ENCODE measurements at places on chromosomes 2 and 18.
A peak's percentile ranks its signal among the peaks of the same experiment; 100 is the strongest.

- DNase-seq = no peak
Observed at GRCh38 chr18:61681065-61681464, 211.7 kb downstream of the RNF152 start.

GRCh38 chr2:202060218-202060617, 12.8 kb upstream of the KIAA2012 start:
- DNase-seq = no peak

GRCh38 chr2:203756161-203756560, 49.7 kb downstream of the CD28 start:
- DNase-seq = no peak

- DNase-seq = no peak
Observed at GRCh38 chr18:46867367-46868143, 49.8 kb downstream of the PIAS2 start.

DNA sequence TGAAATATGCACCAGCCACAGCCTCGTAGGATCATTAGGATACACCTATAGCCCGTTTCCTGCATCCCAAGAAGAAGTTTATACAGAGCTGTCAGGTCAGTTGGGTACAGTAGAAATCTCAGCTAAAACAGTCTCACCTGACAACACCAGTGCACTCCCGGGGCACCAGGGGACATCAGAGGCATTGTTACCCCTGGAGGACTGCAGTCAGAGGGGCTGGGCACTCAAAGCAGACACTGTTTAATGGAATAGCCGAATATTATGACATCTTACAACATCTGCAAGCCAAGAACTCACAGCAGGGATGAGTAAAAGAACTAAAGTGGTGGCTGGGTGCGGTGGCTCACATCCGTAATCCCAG, 93.0 kb upstream of the ID2 start:
- DNase-seq = no peak

GRCh38 chr2:59249441-59250306, 1008.5 kb upstream of the FANCL start:
- no peak for DNase-seq

DNA sequence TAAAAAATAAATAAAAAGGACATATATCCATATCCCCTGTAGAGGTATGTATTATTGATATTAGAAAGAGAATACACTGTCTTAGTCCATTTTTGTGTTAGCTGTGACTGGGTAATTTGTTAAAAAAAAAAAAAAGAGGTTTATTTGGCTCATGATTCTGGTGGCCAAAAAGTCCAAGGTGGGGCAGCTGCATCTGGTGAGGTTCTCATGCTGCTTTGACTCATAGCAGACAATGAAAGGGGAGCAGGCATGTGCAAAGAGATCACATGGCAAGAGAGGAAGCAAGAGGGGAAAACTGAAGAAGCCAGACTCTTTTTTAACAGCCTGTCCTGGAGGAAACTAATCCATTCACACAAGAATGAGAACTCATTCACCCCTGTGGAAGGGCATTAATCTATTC, 101.6 kb upstream of the MAP4K3 start:
- no peak for DNase-seq

- DNase-seq = no peak
Observed at GRCh38 chr2:3060049-3060448, 317.6 kb downstream of the EIPR1 start.

GRCh38 chr2:32189011-32189410, 23.3 kb downstream of the SLC30A6 start:
- DNase-seq = no peak

GRCh38 chr2:238691596-238692491, 156.0 kb upstream of the TWIST2 start:
- no peak for DNase-seq

GRCh38 chr2:239744706-239745340, 280.3 kb downstream of the NDUFA10 start:
- DNase-seq = no peak

- DNase-seq = no peak
Observed at GRCh38 chr2:219213486-219214071, 5.2 kb downstream of the ABCB6 start.

DNA sequence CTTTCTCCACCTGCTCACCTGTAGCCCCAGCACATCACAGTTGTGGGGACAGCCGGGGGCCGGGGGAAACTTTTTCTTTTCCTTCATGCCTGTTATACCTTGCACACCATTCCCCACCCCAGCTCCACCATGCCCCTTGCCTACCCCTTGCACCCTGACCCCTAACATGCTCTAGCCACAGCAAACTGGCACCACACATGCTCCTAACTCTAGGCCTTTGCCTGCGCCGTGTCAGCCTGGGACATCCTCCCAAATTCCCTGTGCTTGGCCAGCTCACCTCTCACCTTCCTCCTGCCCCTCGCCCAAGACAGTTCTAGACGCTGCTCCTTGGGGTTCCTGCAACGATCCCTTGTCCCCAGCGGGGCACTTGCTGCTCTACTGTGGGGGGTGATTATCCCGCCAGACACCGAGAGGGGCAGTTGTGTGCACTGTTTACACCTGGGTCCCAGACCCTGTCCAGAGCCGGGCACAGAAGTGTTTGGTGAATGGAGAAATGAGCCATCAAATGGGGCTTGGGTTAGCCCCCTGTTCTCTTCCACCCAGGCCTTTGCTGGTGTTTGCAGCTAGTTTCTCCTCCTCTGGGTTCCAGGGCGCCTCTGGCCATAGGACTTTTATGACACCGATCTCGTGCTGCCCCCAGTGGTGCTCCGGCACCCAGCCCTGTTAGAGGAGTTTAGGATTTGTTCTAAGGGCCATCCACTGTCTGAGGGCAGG, 129.8 kb downstream of the CTIF start:
- no peak for DNase-seq

GRCh38 chr2:75042823-75043222, 84.4 kb downstream of the POLE4 start:
- no peak for DNase-seq

- DNase-seq = no peak
Observed at GRCh38 chr2:15311201-15311907, 249.8 kb downstream of the NBAS start.

GRCh38 chr2:237291138-237291792, 122.7 kb downstream of the COL6A3 start:
- peak; percentile 98 for DNase-seq

- DNase-seq = no peak
Observed at GRCh38 chr2:57878866-57879210, 167.8 kb upstream of the VRK2 start.

- no peak for DNase-seq
Observed at GRCh38 chr2:225693259-225693658, 293.7 kb downstream of the NYAP2 start.

DNA sequence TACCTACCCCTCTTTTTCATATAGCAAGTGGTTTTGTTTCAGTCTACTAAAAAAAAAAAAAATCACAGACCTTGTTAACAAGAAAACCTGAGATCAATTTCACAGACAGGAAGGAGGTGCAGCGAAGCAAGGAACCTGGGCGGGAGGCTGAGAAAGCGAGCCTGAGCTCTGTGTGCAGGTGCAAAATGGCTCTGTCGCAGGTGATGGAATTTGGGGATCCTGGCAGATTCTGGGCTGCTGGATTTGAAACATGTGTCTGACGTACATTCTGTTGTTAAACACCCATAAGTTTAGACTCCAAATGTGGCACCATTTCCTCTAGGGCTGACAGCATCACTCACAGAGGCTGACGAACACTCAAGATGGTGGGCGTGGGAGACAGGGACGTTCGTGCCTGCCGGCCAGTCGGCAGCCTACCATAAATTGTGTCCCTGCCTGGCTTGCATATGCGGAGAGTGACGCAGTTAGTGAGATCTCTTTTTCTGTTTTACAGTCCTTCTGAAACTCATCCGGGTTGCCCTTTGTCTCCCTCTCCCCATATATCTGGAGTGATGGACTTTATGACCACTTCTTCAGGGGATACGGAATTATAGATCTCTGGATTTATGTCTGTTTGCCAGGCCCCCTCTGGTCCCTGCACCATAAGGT, 8.8 kb upstream of the DDX1 start:
- no peak for DNase-seq

DNA sequence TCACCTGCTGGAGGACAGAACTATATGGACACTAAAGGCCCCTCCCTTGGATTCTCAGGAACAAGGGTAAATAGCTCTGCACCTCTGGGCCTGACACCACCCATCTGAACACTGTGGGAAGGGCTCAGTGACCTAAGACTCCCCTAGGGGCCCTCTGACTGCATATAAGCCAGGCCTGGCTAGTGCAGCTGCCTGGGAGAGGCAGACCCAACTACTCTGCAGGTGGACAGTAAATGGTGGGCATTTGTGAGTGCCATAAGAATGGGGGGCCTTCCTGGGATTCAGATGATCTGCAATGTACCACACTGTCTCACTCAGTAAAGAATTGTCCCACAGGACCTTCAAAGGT, 11.2 kb upstream of the WIPF1 start:
- DNase-seq = no peak

DNA sequence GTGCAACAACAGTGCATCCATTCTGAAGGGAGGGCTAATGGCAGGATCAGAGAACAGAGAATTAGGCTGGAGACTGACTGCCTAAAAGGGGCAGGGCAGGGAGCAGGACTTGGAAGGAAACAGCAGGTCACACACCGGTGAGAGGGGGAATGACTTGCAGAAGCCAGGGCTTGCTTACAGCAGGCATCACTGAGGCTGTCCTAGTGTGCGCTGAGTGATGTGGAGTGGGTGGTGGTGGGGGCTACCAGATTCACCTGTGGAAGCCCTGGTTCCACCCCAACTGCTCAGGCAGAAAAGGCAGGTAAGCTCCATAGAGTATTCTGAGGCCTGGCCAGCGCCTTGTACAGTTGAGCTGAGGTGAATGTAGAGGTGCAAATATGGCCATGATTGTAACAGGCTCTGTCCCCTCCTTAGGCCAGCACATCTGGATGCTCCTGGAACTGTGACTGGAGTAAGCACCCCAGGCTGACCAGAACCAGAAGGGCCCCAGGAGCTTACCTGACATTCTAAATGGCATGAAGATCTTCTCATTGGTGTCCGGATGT, 49.4 kb downstream of the SFXN5 start:
- no peak for DNase-seq

DNA sequence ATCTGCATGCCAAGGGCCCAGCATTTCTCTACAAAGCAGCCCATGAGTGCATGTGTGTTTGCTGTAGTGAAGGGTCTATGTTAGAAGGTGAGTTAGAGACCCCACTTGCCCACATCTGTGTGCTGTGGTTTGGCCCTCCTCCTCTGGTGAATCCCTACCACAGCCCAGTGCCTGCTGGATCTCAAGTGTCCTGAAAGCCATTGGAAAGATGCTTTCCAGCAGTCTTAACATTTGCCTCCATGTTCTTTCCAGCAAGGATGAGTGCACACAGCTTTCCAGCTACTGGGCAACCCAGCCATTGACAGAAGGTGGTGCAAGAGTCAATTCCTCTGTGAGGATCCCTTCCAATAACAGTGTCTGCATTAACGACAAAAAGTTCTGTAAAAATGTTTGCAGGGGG, 13.6 kb downstream of the CRIM1 start:
- DNase-seq = no peak

DNA sequence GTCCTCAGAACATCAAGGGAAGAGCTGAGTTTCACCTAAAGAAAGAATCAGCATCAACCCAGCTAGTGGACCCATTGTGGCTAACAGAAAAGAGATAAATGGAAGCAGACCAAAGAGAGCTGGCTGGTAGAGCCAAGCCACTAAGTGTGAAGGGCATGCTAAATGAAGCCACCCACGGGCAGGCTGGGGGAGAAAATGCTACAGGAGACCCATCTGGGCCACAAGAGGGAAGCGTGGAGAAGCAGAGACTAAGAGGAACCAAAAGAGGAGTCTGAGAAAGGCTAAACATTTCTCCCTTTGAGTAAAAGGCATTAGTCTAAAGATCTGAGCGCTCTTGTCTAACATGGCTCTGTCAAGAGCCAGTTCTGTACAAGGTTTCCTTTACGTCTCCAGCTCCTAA, 15.8 kb downstream of the CWC22 start:
- DNase-seq = no peak

DNA sequence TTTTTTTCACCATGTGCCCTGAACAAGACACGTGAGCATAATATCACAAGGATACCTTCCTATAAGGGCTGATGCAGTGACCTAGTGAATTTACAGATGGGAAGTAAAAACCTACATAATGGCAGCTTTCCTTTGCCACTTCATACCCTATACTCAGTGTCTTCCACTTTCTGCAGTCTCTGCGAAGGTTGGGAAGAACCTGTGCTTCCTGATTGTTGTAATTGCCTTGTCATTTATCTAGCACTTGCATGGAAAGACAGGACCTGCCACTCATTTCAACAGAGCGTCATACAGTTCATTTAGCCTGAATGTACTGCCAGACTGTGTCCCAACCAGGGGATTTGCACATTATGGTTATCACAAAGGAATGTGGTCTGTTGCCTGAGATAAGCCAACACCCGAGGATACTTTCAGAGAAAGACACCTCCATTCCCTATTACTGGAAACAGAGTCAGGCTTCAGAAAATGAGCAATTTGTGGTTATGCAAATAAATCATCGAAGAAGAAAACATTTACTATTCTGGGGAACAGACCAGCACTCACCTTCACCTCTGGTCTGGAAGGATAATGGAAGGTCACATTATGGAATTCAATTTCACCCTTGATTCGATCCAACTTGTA, 55.0 kb downstream of the ABCB11 start:
- DNase-seq = no peak

GRCh38 chr18:74946646-74947375, 262.1 kb downstream of the PTGR3 start:
- peak; percentile 35 for DNase-seq

- no peak for DNase-seq
Observed at GRCh38 chr18:29146068-29146467, 969.1 kb upstream of the CDH2 start.

- peak; percentile 27 for DNase-seq
Observed at GRCh38 chr18:634551-635045, 22.9 kb upstream of the TYMS start.

DNA sequence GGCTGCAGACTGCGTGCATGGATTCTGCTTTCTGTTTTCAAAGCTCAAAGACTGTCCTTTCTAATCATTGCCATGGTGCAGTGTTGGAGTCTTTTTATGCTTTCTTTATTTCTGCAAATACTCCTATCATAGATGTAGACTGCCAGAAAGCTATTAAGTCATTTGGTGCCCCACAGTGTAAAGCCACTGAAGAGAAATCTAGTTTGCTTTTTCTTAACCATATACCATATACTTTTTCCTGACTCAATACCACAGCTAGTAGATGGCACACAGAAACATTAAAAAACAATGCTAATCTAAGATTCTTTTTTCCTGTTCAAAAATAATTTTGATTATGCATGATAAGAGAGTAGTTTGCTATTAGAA, 109.9 kb upstream of the RAB27B start:
- DNase-seq = no peak
